ENCODE measurements at places on chromosomes 3 and 15.

GRCh38 chr3:100780071-100780622 lies 70.9 kb downstream of the TFG start:
- DNase-seq: no peak

GRCh38 chr3:127835993-127836882 lies 13.9 kb upstream of the MGLL start:
- no peak for DNase-seq

GRCh38 chr3:43699864-43700263 lies 9.1 kb downstream of the ABHD5 start:
- DNase-seq: no peak

- DNase-seq: no peak
These were observed 40.6 kb downstream of the ADAMTSL3 start for GRCh38 chr15:83694536-83694935.

DNA sequence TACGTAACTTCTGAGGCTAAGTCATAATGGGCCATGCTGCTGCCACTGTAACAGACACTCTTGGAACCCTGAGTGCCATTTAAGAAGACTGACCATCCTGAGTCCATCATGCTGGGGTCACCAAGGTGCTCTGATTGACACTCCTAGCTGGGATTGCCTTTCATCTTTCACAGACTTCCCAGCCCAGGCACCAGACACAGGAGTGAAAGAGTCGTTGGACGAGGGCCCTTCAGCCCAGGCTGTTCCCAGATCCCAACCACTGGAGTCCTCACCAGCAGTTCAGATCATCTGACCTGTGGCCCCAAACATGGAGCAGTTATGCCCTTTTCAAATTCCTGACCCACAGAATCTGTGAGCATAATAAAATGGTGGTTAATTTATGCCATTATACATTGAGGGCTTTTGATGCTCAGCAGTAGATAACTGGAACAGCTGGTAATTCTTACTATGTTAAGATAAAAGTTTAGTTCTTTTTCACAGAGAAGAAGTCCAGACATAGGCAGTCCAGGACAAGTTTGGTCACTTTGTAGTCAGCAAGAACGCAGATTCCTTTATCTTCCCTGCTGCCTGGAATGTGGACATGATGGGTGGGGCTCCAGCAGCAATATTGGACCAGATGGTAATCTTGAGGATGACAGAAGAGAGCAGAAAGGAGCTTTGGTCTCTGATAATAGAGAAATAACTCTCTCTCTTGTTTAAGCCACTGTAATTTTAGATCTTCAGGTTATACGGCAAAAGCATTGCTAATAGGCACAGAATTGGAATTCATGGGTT lies 7.3 kb upstream of the EHD4 start:
- no peak for DNase-seq

- no peak for DNase-seq
These were observed at the start of gene CRTC3 for GRCh38 chr15:90529371-90530249. Gene CRTC3, plus strand, starts transcription at chr15:90529923. Its CDS starts 149 bp downstream, at chr15:90530072.

GRCh38 chr3:9749296-9749644 lies 482 bp upstream of the OGG1 start:
- no peak for DNase-seq

DNA sequence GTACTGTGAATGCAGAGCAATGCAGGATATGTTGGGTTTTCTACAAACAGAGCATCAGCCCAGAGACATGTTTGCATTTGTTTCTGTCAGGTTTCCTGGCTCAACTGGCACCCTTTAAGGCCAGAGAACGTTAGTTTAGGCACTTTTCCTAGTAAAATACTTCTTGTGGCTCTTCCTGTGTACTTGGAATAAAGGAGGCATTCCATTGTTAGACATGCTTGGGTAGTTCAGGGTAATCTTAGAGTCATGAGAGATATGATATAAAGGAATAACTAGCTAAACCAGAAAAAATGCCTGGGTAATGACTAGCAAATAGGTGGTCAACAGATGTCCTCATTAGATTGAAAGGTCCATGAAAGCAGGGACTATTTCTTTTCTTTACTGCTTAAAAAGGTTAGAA lies 60.4 kb upstream of the RBM5 start:
- DNase-seq: no peak

DNA sequence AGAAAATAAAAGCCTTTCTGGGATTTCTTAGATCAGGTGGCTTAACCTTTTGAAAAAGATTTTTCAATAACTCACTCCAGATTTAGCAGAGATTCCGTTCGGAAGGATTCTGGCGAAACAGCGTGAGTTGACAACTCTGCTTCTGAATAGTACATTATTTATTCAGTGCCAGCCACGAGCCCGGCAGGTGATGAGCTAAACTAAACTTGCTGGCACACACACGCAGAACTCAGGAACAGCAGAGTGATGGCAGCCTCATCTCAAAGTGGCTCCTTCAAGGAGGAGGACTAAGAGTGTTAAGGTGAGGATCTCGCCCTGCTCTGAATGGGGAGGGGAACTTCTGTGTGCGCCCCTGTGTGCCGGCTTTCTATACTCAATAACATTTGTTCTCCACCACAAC lies 114.3 kb downstream of the FAM43A start:
- DNase-seq: no peak

DNA sequence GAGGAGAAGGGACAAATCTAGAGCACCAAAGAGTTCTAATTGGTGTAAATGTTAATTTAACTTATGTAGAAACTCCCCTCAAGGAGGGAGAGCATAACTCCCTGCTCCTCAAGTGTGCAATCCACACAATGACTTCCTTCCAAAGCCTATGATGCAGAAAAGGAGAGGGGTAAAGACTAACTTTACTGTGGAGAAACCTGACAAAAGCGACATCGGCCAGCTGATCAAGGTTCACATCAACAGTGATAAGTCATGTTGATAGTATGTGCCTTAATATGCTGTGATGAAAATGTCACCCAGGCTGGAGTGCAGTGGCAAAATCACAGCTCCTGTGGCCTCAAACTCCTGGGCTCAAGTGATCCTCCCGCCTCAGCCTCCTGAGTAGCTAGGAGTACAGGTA lies 76.5 kb downstream of the TFDP2 start:
- DNase-seq: no peak

- DNase-seq: peak; percentile 9
These were observed 775 bp downstream of the ARNT2 start for GRCh38 chr15:80404761-80405553.

- DNase-seq: peak; percentile 96
These were observed 52.8 kb downstream of the FAM43A start for GRCh38 chr3:194738254-194739093.

- DNase-seq: no peak
These were observed 32.7 kb downstream of the TOP2B start for GRCh38 chr3:25631989-25632388.

Measured in NCI-H1694 treated with DMSO at 0.1 percent for 48 hours (cell line).